A549 treated with Hydrocortisone at 1 μM for 4 hours (cell line): ENCODE measurements at places on chromosomes 16 and 17. TPM values are rescaled to one million over a fixed set of nuclear protein-coding genes. Genes with fewer than 3 reads are reported as not detected.

IRF8 gene
- 0.33 to 0.68 TPM (median 0.53 TPM) in 5 replicates for total RNA-seq

BRIP1 gene
- 2.7 to 5.0 TPM (median 4.2 TPM) in 5 replicates for total RNA-seq

TBC1D26 gene
- total RNA-seq, result 0.07 TPM in 1 of 5 replicates, not detected in the others

CD300H gene
- total RNA-seq, result 0.27 to 0.63 TPM (median 0.40 TPM) in 4 of 5 replicates, not detected in the other

CCL7 gene
- total RNA-seq, result 0.14 to 0.24 TPM (median 0.21 TPM) in 3 of 5 replicates, not detected in the others

RCVRN gene
- total RNA-seq, result 0.13 TPM in 1 of 5 replicates, not detected in the others

NUPR1 gene
- 8.6 to 24.3 TPM (median 16.1 TPM) in 5 replicates for total RNA-seq
